Mesenteric fat pad (tissue), 1 donor: ENCODE measurements at places on chromosomes 1 and 21. TPM values are rescaled to one million over a fixed set of nuclear protein-coding genes. Genes with fewer than 3 reads are reported as not detected.

GRCh38 chr1:101139130-101139529, 97.7 kb upstream of the S1PR1 start:
- DNase-seq = no peak

DNA sequence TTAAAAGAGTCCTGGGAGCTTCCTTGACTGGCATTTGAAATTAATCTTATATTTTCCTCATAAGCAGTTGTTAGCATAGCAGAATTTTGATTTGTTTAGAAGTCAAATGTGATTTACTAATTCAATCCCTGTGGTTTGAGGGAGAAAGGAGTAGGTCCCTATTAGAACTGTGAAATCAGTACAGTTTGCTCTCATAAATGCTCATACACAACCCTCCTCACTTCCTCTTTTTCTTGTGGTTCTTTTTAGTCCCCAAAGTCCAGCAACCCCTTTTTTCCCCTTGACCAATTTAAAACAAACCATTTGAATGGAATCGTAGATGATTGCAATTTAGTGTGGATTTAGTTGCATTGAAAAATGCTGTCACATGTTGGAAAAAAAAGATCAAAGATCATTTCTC, 9.2 kb upstream of the IFI44 start:
- no peak for DNase-seq

DNA sequence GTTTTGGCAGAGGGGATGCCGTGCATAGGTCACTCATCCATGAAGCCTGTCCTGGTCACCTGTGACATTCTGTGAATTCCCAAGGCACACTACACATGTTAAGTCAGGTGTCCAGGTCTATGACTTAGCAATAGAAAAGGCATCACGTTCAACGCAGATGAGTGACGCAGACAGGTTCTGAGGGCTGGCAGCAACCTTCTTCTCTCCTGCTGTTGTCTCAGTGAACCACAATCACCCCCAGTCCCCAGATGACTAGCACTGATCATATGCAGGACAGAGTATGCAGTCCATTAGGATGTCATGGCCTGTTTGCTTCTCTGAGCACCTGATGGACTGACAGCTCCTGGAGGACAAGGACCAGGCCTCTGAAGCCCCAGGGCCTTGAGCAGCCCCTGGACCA, 157.8 kb upstream of the KAZN start:
- no peak for DNase-seq

The OR6K3 gene
- not detected for total RNA-seq
